ENCODE measurements at places on chromosomes 4 and X.

GRCh38 chrX:15903186-15903681 is 48.6 kb upstream of the AP1S2 start:
- peak; percentile 71 for DNase-seq

- DNase-seq, result no peak
These were observed 7.1 kb downstream of the FAT4 start for GRCh38 chr4:125321709-125322365.

DNA sequence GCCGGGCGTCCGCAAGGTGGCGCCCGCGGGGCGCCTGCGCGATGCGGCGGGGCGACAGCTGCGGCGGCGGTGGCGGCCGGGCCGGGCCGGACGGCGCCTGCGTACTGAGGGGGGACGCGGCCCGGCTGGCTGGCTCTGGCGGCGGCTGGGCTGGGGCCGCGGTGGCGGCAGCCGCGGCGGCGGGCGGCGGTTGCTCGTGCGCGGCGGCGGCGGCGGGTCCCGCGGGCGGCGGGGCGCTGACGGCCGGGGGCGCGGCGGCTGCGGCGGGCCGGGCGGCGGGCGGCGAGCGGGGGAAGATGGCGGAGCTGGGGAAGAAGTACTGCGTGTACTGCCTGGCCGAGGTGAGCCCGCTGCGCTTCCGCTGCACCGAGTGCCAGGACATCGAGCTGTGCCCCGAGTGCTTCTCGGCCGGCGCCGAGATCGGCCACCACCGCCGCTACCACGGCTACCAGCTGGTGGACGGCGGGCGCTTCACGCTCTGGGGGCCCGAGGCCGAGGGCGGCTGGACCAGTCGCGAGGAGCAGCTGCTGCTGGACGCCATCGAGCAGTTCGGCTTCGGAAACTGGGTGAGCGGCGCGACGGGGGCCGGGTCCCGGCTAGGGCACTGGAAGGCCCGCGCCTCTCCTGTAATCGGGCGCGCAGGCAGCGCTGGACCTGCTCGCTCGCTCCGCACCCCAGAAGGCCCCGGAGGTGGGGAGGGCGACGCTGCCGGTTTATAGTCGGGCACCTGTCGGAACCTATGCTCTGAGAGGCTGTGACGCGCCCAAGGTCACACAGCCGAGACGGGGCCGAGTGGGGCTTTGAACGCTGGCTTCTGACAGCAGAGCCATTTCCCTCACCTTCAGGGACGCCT is at the start of gene TADA2B:
Gene TADA2B (plus strand): TSS at position 89 of the 853 bp plus-strand sequence. CDS start 208 bp downstream, at position 297.
- DNase-seq, result peak; percentile 42

DNA sequence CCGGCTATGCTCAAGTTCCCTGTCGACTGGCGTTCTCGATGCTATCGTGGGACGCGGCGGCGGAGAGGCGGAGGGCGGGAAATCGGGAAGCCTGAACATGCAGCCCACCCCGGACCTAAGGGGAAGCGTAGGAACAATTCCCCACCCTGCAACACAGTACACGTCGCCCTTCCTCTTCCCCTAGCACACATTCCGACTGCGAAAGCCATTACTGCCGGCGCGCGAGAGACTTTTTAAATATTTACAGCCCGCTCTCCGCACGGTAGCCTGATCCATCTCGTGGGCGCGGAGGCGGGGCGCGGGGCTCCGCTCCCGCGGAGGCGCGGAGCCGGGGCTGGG is 48.1 kb upstream of the BCOR start:
- no peak for DNase-seq

DNA sequence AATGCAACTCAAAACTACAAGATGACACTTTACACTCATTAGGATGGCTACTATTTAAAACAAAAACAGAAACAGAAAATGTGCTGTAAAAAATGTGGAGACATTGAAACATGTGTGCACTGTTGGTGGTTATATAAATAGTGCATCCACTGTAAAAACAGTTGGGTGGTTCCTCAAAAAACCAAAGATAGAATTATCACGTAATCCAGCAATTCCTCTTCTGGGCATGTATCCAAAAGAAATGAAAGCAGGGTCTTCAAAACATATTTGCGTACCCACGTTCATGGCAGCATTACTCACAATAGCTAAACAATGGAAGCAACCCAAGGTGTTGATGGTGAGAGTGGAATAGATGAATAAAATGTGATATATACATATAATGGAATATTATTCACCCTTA is 967.2 kb downstream of the TRAM1L1 start:
- no peak for DNase-seq

DNA sequence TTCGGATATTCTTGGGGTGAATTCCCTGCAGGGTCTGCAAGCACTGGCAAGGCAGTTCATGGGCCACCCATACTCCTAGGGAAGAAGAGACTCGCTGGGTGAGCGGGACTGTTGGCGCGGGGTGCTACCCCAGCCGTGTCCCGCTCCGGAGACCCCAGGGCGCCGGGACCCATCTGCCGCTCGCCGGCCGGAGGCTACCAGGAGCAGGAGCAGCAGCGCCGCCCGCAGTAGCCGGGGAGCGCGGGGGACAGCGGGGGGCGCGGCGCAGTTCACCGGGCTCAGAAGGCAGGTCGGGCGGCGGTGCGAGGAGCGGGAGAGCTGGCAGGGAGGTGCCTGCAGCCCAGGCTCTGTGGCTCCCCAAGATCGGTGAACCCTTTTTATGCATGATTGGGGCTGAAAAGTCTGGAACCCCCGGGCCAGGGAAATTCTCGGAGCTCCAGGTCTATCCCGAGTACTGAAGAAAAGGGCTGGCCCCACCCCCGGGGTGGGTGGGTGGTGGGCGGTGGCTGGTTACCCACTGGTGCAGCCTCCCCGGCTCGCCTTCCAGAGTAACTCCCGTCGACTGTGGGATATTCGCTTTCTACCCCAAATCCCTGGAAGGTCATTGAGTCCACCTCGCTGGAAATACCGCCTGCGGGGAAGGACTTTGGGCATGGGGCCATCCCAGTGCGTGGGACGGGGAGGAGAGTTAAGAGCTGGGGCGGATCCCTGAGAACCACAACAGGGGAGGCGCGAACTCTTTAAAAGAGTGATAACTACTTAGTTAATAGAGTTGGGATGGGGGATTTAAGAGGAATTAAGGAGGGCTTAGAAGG is 37.6 kb downstream of the PF4 start:
- DNase-seq, result no peak

GRCh38 chr4:112110059-112110425 is 35.2 kb upstream of the FAM241A start:
- no peak for DNase-seq

DNA sequence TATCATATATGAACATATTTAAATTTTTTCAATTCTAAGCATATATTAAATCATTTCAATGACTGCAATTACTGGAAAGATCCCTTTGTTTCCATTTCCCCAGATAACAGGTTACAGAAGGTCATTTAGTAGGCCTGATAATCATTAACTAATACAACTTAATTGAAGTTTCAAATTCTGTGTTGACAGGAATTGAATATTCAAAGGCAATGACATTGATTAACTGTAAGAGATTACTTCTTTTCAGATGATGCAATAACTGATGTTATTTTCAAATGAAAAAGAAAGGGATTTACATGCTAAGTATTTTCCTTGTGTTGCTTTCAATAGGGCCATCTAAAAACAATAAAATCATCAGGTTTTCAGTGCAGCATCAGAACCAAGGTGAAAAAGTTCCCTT is 81.1 kb upstream of the ENPEP start:
- DNase-seq, result no peak

DNA sequence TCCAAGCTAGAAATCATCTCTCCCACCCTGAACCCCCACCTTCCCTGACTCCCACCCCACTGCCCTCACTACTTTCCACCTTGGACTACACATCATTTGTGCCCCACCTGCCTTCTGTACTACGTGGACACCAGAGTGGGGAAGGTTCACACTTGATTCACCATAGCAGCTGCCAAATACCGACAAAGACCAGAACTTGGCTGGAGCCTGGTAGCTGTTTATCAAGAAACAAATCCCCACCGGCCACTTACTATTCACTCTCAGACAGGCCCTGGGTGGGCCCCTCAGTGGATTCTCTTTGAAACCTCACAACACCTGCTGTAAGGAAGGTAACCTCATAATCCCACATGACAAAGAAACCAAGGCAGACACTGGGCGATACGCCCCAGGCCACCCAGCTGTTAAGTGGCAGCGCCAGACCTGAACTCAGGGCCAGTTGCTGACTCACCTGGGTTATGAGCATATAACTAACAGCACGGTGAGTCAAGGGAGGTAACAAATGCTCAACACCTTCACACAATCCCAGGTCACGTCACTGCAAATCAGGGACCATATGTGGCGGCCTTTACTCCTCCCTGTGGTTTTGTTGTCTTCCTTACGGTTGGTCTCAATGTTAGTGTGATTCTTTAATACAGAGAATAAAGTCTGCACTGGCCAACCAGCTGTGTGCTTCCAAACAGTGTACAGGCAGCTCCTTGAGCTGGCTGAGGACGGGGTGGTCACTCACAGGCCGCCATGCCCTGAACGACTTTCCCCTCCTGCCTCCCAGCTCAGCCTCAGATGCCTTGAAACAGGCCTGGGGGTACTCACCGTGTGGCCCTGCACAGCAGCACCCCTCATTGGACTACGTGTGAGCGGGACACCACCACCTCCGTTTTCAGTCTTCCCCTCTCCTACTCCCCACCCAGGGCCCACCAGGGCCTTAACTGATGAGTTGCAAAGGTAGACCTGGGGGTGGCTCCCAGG is 7.5 kb downstream of the WDR1 start:
- DNase-seq, result no peak

GRCh38 chr4:100799761-100800539 is 282.1 kb upstream of the EMCN start:
- no peak for DNase-seq

DNA sequence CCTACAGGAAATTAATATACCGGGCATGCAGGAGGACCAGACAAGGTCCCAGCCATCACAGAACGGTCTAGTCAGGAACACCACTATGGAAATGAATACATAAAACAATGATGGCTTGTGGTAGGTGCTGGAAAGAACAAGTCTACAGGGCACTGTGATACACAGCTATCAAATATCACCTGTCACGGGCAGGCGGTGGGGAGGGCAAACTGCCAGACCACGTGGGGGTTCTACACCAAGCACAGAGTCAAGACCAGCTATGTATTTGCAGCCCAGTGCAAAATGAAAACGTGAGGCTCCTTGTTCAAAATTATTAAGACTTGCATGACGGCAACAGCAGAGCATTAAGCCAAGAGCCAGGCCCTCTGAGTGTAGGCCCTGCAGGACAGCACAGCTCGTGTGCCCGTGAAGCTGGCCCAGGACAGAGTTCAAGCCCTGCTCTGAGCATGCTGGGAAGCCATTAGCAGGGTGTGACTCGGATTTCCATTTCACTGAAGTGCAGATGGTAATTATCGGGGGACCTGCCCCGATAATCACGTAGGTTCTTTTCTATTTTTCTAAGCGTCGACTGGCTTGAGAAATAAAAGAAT is 83.6 kb downstream of the JAKMIP1 start:
- no peak for DNase-seq

DNA sequence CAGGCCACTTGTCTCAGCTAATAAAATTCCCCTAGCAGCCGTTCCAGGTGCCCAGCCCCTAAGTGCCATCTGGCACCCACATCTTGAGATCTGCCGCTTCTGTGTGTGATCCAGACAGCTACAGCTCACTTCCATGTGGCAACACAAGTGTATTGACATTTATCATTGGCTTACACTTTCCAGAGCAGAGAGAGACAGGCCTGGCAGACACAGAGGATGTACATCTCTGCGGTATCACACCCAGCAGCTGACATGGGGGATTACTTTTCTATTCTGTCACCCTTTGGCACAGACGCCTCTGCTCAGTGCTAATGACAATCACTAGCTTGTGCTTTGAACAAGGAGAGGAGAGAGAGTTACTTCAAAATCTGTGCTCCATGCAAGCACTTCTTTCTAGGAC is 195.9 kb downstream of the KDR start:
- no peak for DNase-seq

DNA sequence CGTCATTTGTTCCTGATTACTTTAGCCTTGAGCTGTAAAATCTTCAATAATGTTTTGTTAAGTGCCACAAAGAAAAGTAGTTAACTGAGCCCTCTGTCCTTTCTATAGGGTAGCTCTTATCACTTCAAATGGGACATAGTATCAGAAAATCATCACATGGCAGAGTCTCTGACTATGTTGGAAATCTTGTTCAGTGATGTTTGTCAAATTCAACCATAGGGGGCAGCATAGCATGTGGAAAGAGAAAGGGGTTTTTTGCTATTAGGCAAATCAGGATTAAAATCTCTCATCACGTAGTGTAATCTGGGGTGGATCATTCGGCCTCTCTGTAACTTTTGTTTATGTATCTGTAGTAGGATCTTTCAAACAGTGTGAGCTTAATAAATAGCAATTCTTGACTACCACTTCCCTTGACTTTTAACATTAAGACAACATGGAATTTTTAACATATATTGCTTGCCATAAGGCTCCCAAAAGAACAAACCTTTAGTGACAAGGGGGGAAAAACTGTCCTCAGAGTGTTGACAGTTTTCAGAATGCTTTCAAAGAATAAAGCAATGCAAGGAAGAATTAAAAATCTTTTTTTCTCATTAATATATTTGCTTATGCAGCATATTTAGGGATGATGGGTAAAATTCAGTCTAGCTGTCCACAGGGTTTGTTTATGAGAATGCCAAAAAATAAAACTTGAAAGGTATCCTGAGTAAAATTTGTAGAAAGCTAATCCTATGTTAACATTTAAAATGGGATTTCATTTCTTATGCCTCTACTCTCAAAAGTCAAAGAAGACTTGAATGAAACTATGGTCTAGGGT is 127.2 kb downstream of the FBXW7 start:
- no peak for DNase-seq

Measured in SW480 (cell line).